Calu3 (cell line): ENCODE measurements at places on chromosomes 1 and 21.

DNA sequence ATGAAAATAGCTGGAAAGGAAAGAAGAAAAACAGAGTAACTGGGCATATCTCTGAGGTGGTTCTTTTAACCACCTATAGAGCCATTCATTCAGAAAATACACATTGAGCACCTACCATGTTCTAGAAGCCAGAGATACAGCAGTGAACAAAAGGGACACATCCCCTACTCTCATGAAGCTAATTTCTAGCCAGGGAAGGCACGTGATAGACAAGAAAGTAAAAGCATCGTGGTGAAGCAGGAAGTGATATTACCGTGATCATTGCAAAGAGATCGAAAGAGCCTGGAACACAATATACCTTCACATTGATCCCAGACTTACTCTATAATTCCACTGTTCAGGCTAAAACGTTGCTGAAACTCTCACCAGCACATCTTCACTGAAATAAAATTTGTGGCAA lies 76.0 kb downstream of the TIAM1 start:
- no peak for DNase-seq

- no peak for DNase-seq
These were observed 4.1 kb downstream of the GRHL3 start for GRCh38 chr1:24323281-24323680.

GRCh38 chr1:119662034-119662437 lies 14.0 kb upstream of the ZNF697 start:
- no peak for DNase-seq

GRCh38 chr1:11641776-11642305 lies 12.4 kb downstream of the FBXO2 start:
- no peak for DNase-seq

- DNase-seq, result peak; percentile 84
These were observed 4.5 kb downstream of the KCNJ9 start for GRCh38 chr1:160085686-160086455.

GRCh38 chr1:211478801-211479578 lies 13.0 kb downstream of the RD3 start:
- no peak for DNase-seq

DNA sequence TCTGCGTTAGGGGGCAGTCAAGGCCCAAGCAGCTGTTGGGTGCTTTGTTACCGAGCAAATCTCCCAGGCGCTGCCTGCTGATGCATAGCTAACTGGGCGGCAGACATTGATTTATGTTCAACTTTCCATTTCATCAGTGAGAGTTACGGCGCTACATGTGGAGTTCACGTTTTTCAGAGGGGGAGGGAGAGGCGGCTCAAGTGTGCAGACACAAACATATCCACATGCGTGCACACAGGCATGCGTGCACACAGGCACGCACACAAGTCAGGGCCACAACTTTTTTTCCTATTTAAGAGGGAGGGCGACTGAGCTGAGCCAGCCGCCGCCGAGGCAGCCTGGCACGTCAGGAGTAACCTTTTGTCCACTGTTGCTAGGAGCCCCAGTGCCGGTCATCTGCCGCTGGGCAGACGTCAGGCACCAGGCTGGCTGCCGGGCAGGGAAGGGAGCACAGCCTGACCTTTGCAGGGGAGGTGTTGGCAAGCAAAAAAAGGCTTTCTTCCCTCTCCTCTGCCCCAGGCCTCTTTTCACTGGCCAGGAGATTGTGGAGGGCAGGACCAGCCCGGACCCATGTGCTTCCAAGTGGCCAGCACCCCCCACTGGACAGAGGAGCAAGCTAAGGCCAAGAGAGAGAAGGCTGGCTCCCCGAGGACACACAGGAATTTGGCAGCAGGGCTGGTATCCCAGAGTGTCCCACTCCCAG lies 73.3 kb downstream of the MRPL37 start:
- DNase-seq, result peak; percentile 67

GRCh38 chr21:32246571-32247140 lies 32.2 kb downstream of the MIS18A start:
- DNase-seq, result no peak
